ENCODE measurements at places on chromosomes 6 and 20. TPM values are rescaled to one million over a fixed set of nuclear protein-coding genes. Genes with fewer than 3 reads are reported as not detected.
A peak's percentile ranks its signal among the peaks of the same experiment; 100 is the strongest.

LBP gene
- not detected for total RNA-seq

RAMACL gene
- 1.5 TPM for total RNA-seq

ANKRD66 gene
- total RNA-seq: 0.34 TPM

C20orf204 gene
- total RNA-seq: 7.4 TPM

GHRH gene
- total RNA-seq: 3.9 TPM

DNA sequence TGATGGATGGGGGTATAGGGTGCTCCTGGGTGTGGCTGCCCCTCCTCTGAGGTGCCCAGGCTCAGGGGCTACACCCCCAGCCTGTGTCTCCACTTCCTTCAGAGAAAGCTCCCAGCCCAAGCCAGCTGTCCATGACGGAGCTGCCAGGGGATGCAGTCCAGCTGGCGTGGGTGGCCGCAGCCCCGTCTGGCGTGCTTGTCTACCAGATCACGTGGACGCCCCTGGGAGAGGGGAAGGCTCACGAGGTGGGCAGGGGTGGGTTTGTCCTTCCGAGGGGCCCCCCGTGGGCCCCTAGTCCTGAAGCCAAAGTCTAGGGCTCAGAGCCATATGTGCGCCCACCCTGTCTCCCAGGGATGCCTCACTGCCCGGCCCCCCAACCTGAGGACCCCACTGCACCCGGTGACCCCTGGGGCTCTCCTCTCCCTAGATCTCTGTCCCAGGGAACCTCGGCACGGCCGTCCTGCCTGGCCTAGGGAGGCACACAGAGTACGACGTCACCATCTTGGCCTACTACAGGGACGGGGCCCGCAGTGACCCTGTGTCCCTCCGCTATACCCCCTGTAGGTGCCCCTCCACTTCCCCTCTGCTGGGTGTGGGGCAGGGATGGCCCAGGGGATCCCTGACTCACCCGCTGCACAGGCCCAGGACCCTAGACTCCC is 19.8 kb downstream of the COL20A1 start:
- no peak for DNase-seq
- no peak overlapping the region for H3K27ac ChIP-seq
- H3K27me3 ChIP-seq: no peaks in the 10 kb centered on the region
- no peaks in the 10 kb centered on the region for H3K36me3 ChIP-seq

TMEM30A gene
- total RNA-seq: 78.7 TPM

DNA sequence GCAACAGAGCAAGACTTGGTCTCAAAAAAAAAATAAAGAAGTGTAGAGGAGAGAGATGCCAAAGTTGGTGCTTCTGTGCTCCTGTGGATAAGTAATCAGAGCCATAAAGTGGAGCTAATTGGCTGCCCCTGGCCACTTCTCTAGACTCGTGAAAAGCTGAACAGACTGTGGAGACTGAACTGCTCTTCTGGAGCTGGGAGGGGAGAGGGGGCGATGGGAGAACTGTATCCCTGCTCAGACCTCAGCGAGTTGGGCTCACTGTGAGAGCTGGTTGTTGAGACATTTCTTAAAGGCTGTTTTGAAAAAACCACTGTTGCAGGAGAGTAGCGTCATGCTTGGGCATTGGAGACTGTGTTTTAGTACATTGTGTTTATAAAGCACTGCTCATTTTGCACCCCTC is 125.7 kb downstream of the TCP11 start:
- peak overlapping the region; percentile 39 for H3K27ac ChIP-seq
- H3K27me3 ChIP-seq: no peaks in the 10 kb centered on the region
- no peak for DNase-seq
- no peak overlapping the region for H3K4me3 ChIP-seq

WFDC12 gene
- not detected for total RNA-seq

DNA sequence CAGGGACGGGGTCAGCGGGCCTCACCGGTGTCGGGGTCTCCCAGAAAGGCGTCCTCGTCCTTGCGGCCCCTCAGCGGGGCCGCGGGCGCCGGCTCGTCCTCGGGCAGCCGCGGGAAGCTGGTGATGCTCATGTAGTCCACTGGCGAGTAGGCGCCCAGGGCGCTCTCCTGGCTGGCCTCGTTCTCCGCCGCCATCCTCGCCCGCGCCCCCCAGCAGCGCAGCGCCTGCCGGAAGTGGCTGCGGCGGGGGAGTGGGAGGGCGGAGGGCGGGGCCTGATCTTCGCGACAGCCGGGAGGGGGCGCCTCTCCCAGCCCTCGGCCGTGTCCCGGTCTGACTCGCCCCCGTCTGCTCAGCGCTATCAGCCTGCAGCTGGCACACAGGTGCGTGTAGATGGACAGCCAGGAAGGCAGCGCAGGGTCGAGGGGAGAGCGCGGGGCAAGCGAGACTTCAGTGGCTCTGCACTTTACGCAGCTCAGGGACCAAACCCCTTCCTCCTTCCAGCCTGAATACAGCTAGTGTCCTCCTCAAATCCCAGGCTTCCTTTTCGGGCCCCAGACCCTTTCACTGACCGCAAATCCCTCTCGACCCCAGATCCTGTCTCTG is at the start of gene GGT7:
Gene GGT7 (minus strand): TSS at position 235 of the 603 bp plus-strand sequence. CDS start 41 bp downstream, at position 194.
- peak within 1 kb of the TSS; percentile 96 for H3K27ac ChIP-seq
- H3K4me1 ChIP-seq: peaks cover 49% of the 10 kb centered on the region
- H3K36me3 ChIP-seq: peaks cover 10% of the 10 kb centered on the region
- peaks cover 3% of the 10 kb centered on the region for H3K27me3 ChIP-seq
- peak; percentile 93 for DNase-seq

DNA sequence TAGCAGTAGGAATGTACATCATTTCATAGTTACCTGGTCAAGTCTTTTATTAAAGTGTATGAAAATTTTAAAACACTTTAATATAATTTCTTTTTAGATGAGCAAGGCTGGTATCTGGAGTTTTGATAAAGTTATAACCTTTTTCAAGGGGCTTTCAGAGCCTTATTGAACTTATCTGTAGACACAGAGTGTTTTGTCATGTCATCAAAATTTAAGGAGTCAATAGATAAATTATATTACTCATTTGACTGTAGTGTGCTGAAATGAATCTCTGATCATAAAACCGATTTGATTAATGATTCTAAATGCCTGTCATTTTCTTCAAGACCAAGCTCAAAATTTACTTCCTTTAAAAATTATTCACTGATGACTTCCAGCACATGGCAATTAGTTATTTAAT is 125.6 kb downstream of the ARID1B start:
- H3K36me3 ChIP-seq: peaks cover 16% of the 10 kb centered on the region
- DNase-seq: no peak
- H3K27me3 ChIP-seq: no peaks in the 10 kb centered on the region
- H3K4me3 ChIP-seq: no peak overlapping the region

GRCh38 chr6:158313989-158314388 is 1.7 kb downstream of the TULP4 start:
- no peak overlapping the region for H3K27ac ChIP-seq
- no peak overlapping the region for H3K4me3 ChIP-seq
- H3K36me3 ChIP-seq: peaks cover 48% of the 10 kb centered on the region
- peaks cover 15% of the 10 kb centered on the region for H3K4me1 ChIP-seq
- H3K27me3 ChIP-seq: no peaks in the 10 kb centered on the region

PTCRA gene
- not detected for total RNA-seq

DNA sequence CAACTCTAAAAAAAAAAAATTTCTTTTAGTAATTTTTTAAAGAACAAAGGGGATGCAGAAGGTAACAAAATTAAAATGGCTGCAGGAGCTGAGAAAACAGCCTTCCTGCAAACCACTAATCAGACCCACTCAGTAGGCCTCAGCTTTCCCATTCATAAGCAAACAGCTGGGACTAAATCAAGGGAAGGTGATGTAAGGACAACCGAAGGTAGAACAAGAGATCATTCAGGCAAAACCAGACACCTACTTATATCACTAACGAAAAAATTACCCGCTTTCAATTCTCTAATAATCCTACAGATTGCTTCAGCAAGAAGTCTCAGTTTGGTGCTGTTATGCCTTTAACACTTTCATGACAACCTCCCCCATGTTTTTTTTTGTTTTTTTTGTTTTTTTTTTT is 124.0 kb downstream of the ZMYND8 start:
- H3K4me3 ChIP-seq: no peak overlapping the region
- H3K36me3 ChIP-seq: peaks cover 23% of the 10 kb centered on the region
- H3K27ac ChIP-seq: no peak overlapping the region
- peaks cover 9% of the 10 kb centered on the region for H3K4me1 ChIP-seq

- H3K36me3 ChIP-seq: no peaks in the 10 kb centered on the region
- no peak for DNase-seq
- H3K27me3 ChIP-seq: no peaks in the 10 kb centered on the region
- H3K4me3 ChIP-seq: no peak overlapping the region
These were observed 13.3 kb upstream of the SLC2A12 start for GRCh38 chr6:134065706-134066105.

DNA sequence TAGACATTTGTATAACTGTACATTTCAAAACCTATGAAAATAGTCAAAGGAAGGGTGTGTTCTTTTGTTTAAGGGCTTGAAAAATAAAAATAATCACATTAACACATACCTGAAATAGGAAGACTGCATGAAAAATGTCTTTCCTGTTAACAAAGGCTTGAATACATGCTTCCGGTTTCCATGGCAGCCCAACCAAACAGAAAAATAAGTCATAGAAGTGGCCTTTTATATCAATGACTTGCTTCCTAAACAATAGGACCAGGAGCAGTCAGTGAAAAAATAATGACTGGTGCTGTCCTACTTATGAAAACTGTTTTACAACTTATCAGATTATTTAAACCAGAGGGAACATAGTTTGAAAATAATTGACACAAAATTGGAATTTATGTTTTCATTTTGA is 412.6 kb upstream of the PLCB4 start:
- H3K4me3 ChIP-seq: no peak overlapping the region
- no peak overlapping the region for H3K27ac ChIP-seq
- H3K4me1 ChIP-seq: peaks cover 7% of the 10 kb centered on the region
- no peak for DNase-seq
- no peaks in the 10 kb centered on the region for H3K27me3 ChIP-seq

CPNE5 gene
- 0.72 TPM for total RNA-seq

- no peak overlapping the region for H3K27ac ChIP-seq
- H3K4me3 ChIP-seq: no peak overlapping the region
- no peak for DNase-seq
- no peaks in the 10 kb centered on the region for H3K36me3 ChIP-seq
These were observed 237.8 kb downstream of the LY86 start for GRCh38 chr6:6826095-6826901.

HDGFL1 gene
- total RNA-seq: not detected

- H3K27me3 ChIP-seq: peaks cover 3% of the 10 kb centered on the region
- H3K36me3 ChIP-seq: no peaks in the 10 kb centered on the region
- DNase-seq: no peak
- H3K27ac ChIP-seq: peak overlapping the region; percentile 82
- H3K4me3 ChIP-seq: peak overlapping the region; percentile 37
These were observed 50.0 kb downstream of the SGK1 start for GRCh38 chr6:134267917-134268361.

- no peak for DNase-seq
- H3K27ac ChIP-seq: no peak overlapping the region
- no peaks in the 10 kb centered on the region for H3K36me3 ChIP-seq
- H3K27me3 ChIP-seq: peaks cover 3% of the 10 kb centered on the region
- no peaks in the 10 kb centered on the region for H3K4me1 ChIP-seq
These were observed 112.7 kb upstream of the TNFAIP3 start for GRCh38 chr6:137754366-137754765.
